ENCODE measurements at places on chromosomes 3 and 15.
A peak's percentile ranks its signal among the peaks of the same experiment; 100 is the strongest.

GRCh38 chr15:101318147-101318819 is 23.2 kb upstream of the SNRPA1 start:
- DNase-seq, result no peak

DNA sequence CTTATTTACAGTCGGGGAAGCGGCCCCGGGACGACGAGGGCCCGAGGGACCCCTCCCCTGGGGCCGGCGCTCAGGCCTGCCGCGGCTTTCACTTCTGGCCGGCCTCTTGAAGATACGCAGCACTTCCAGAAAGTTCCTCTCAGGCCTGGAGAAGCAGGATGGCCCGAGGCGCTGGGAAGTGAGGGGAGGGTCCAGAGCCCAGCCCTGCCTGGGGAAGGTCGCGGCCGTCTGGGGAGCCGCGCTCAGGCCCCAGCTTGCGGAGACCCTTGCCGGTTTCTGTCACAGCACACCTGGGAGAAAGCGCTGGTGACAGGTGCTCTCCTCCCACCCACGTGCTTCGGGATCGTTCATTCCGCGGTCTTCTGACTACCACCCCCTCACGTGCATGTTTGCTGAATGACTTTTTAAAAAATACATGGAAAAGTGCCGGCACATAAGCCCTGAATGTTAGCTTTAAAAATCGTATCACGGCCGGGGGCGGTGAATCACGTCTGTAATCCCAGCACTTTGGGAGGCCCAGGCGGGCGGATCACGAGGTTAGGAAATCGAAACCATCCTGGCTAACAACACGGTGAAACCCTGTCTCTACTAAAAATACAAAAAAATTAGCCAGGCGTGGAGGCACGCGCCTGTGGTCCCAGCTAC is 727 bp upstream of the TM2D3 start:
- peak; percentile 18 for DNase-seq

DNA sequence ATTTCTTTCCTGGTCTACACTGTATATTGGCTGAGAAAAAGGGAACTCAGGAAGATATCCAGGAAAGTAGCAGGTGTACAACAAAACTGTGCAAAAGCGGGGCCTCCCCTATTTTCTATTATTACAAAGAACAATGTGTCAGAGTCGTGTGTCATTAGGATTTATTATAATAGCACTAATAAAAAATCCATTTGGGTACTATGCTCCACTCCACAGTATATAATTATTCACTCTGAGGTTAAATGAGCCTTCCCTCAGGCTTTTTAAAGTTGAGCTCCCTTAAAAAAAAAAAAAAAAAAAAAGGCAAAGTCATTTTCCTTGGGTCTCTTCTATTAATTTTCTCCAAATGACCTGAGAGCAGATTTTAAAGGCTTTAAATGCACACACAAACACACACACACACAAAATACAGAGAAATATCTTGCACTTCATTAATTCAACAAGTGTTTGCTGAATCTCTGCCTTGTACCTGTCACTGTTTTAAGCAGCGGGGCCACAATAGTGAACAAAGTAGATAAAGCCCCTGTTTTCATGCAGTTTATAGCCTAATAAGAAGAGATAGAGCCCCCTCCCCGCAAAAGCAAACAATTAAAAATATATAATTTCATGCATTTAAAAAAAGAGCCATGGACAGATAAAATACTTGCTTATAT is 1.3 kb upstream of the DPP8 start:
- no peak for DNase-seq

- no peak for DNase-seq
Measured at GRCh38 chr3:13514639-13515435, 34.1 kb upstream of the FBLN2 start.

- DNase-seq, result no peak
Measured at GRCh38 chr3:42589382-42590109, 1.1 kb upstream of the SS18L2 start.

GRCh38 chr3:67976663-67977062 is 322.3 kb upstream of the SUCLG2 start:
- no peak for DNase-seq

- no peak for DNase-seq
Measured at GRCh38 chr3:181326637-181327223, 337.2 kb upstream of the DNAJC19 start.
